ENCODE measurements at places on chromosomes 2 and 18.
A peak's percentile ranks its signal among the peaks of the same experiment; 100 is the strongest.

- no peak for DNase-seq
Observed at GRCh38 chr18:49394191-49394590, 66.3 kb downstream of the DYM start.

GRCh38 chr2:131426727-131427126 is 49.2 kb upstream of the TUBA3D start:
- DNase-seq: no peak

GRCh38 chr2:183186296-183186695 is 62.1 kb downstream of the NUP35 start:
- no peak for DNase-seq

- no peak for DNase-seq
Observed at GRCh38 chr2:220787251-220787650, 784.9 kb downstream of the EPHA4 start.

DNA sequence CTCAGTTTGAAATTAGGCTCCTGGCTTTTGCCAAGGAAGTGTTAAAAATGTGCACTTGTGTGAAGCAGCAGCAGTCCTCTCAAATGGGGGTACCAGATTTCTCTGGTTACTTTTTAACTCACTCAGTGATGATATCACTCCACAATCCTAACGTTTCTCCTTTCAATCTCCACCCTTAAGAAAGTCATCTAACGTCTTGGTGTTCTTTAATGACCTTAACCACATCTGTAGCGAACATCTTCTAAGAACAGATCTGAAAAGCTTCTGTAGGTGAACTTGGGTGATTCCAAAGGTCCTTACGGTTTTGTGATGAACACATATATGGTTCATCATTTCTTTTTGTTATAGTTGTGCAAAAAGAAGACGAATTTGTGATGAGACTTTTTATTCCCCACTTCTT is 73.2 kb downstream of the DOCK10 start:
- no peak for DNase-seq

DNA sequence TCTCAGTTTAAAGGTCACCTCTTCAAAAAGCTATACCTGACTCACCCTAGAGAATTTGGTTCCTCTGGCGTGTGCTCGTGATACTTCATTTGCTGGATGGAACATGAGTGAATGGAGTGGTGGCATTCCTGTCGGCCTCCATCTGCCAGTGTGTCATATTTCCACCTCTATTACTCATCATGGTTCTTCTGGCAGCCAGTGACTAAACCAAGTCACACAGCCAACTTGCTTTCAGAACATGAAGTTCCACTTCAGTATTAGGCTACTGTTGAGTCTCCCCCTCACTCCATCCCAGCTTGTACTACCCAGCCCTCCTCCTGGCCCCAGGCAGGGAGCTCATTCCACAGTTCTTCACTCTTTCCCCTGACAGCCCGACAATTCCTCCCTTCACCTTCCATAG is 169.8 kb downstream of the MREG start:
- no peak for DNase-seq

- DNase-seq: peak; percentile 3
Observed at GRCh38 chr2:241007880-241008710, 9.7 kb downstream of the SNED1 start.

DNA sequence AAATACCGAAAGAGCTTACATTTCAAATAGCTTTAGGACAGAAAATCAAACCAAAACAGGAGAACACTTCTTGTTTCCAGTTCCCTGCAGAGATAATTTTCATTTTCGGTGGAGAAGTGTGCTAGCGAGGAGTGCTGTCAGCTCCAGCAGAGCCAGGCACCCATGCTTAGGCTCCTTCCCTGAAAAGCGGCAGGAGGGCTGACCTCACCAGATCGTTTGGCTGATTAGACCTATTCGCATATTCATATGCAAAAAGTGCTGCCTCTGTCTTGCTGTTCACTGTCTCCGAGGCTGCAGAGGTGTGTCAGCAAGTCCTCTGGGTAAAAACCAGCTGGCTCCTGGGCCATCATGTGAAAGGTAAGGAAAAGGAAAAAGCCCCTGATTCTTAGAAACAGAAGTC is 225.8 kb upstream of the COPS8 start:
- DNase-seq: no peak

GRCh38 chr2:192854706-192855105 is 660.0 kb upstream of the TMEFF2 start:
- no peak for DNase-seq

DNA sequence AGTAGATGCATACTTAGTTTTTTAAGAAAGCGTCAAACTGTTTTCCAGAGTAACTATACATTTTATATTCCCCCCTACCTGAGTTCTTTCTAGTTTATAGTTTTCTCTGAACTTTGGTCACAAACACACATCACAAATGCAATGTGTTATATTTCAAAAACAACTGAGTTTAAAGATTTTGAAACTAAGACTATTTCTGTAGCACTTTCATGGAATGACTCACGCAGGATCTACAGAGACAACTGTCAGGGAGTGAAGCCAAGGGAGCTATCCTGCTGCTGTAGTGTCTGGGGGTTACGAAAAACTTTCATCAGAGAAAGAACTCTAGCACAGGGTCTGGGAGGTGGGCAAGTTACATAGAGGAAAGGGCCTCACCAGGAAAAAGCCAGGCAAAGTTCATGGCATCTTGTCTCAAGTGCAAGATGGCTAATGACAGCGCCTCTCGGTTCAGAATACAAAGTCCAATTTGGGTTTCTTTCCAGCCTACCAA is 66.8 kb downstream of the UXS1 start:
- DNase-seq: no peak

DNA sequence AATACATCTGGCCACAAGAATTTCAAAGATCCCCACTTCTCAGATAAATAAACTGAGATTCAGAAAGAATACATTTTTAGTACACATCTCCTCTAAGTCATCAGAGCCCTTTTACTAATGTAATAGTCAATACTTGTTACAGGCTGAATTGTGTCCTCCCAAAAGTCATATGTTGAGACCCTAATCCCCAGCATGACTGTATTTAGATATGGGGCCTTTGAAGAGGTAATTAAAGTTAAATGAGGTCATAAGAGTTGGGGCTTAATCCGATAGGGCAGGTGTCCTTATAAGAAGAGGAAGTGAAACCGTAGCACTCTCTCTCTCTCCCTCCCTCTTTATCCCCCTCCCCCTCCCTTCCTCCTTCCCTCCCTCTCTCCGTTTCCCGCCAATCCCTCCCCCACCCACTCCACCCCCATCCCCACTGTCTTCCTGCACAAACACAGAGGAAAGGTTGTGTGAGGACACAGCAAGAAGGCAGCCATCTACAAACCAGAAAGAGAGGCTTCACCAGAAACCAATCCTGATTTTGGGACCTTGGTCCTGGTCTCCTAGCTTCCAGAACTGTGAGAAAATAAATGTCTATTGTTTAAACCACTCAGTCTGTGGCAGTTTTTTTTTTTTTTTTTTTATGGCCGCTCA is 66.6 kb upstream of the ZNF397 start:
- DNase-seq: no peak

DNA sequence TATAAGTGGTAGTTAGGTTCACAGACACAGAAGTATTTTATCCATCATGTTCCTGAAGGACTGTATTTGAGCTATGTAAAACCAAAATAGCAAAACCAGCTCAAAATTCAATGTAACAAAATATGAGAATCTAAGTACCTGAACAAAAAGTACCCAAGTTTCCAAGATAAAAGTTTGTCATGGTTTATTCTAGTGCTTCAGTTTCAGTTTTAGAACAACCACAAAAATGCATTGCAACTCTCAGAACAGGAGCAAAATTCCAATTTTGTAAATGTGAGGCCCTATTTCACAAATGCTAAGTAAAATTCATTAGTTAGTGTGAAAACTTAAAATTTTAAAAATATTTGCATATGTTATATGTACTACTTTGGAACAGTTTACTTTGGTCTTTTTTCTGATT is 5.0 kb upstream of the ALPK2 start:
- no peak for DNase-seq

Data from body of pancreas (tissue), 4 donors.